ENCODE measurements at places on chromosomes 6 and 20.
A peak's percentile ranks its signal among the peaks of the same experiment; 100 is the strongest.

DNA sequence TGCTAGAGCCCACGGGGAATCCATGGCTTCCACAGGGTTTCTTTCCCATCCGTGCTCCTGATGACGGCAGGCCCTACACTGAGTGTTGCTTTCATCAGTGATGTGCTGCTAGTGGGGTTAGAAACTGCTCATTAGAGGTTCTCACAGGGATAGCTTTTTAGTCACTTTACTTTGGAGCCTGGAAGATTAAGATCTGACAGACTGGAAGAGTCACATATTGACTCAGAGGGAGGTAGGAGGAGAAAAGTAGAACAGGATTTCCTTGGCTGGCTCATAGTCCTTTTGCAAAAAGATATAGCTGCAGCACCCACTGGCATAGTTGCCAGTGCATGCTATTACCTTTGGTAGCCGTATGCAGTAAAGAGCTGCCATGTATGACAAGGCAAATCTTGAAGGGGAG is 890.3 kb downstream of the C6orf118 start:
- no peak for DNase-seq

DNA sequence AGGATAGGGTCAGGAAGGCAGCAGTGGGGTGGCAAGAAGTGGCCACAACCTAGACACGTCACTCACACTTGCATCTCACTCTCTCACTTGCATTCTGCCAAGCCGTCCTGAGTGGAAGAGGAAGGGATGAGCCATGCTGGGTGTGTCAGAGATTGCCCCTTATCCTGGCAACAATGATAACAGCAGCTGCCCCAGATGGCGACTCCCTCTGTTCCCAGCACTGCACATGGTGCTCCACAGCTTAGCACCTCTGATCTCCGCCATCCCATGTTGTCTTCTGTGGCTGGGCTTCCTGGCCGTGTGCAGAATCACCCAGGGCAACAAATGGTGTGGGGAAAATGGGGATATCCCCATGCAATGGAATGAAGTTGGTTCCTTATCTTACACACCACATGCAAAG is 11.1 kb downstream of the KCNB1 start:
- no peak for DNase-seq

DNA sequence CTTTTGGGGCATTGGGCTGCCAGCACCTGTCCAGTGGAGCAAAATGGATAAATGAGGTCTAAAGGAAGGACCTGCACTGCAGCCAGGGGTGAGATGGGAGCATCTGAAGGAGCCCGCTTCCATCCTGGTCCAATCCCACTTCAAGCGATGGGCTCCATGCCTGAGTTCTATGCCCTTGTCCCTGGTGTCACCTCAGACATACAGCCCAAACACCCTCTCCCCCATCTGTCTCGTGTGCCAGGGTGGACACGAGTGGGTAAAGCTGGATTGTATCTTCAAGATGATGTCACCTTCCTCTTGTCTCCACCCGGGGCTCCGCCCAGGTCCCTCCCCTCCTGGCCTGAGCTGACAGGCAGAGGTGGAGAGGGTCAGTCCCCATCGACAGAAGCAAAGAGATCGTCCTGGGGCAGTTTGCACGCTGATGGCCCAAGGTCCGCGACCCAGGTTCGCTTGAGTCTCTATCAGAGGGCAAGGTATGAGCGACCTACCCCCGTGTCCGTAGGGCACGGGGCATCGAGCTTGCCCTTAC is 544 bp downstream of the SMIM29 start:
- peak; percentile 40 for DNase-seq

DNA sequence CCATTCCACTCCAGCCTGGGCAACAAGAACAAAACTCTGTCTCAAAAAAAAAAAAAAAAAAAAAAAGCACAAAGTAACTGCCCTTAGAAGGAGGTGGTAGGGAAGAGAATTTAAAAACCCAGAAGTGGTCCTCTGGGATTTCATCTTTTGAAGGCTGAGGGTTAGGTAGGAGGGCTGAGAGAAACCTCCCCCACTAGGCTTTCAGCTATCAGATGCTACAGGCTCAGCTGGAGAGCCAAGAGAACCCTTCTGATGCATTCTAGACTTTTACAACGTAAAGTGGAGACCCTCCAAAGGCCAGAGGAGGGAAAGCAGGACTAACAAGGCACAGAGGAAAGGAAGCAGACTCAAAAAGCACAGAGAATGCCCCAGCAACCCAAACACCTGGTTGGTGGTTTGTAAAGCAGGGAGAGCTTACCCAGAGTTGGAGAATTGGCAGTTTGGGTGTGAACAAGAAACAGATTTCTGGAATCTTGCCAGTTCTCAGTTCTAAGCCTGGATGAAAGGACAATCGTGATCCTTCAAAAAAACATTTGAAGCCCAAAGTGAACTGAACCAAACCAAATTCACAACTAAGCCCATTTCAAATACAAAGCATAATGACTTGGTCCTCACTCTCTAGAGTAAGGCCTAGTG is 23.2 kb upstream of the SPAG4 start:
- DNase-seq: no peak

GRCh38 chr20:11101243-11101642 is 427.4 kb upstream of the JAG1 start:
- no peak for DNase-seq

DNA sequence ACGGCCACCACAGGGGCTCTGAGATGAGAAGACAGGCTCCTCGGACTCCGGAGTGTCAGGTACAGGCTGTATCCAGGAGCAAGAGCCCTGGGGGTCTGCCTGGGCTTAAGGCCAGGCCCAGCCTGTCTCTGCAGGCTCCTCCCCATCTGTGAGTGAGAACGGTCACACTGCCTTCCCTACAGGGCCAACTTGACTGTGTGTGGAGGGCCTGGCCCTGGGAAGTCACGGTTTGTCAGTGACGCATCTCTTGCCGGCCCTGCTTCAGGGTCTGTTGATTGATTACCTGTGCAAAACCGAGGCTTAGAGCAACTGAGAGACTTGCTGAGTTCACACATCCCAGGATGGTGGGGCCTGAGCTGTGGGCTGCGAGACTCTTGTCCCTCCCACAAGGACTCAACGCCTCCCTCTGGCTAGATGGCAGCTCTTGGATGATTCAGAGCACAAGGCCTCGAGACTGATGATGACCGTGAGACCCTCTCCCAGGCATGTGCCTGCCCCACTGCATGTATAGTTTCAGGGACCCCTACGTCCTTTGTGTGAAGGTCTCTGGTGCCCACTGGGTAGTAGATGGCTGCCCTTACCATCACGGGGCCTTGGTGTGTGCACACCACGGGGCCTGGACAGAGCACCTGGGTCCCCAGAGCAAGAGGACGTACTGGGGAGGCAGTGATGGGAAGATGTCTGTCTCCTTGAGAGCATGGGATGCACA is 5.9 kb downstream of the RBM38 start:
- peak; percentile 58 for DNase-seq

DNA sequence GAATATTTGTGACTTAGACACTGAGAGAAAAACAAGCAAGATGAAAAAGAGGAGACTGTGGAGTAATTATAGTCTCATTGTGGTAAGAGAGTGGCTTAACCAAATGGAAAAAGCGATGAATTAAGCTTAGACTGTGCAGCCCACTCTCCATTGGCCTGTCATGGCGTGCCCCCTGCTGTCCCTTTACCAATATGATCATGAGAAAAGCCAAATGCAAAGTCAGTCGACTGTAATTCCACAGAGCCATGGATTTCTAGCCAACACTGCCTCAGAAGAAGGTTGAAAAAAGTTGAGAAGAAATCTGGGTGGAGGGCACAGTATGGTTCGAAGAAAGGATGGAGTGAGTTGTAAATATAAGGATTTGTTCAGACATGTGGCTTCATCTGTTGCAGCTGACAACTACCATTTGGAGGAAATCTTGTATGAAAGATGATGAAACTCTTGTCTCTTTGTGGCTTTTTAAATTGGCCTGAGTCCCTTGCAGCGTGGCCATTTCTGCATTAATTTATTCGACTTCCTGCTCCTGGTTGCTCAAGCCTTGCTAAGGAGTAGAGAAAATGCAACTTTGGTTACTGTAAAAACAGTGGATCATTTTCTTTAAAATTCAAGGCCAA is 251.4 kb downstream of the DOK5 start:
- DNase-seq: no peak

GRCh38 chr20:63230800-63231268 is 4.9 kb upstream of the BIRC7 start:
- no peak for DNase-seq

GRCh38 chr20:58694241-58695083 is 1.9 kb downstream of the NPEPL1 start:
- DNase-seq: no peak

DNA sequence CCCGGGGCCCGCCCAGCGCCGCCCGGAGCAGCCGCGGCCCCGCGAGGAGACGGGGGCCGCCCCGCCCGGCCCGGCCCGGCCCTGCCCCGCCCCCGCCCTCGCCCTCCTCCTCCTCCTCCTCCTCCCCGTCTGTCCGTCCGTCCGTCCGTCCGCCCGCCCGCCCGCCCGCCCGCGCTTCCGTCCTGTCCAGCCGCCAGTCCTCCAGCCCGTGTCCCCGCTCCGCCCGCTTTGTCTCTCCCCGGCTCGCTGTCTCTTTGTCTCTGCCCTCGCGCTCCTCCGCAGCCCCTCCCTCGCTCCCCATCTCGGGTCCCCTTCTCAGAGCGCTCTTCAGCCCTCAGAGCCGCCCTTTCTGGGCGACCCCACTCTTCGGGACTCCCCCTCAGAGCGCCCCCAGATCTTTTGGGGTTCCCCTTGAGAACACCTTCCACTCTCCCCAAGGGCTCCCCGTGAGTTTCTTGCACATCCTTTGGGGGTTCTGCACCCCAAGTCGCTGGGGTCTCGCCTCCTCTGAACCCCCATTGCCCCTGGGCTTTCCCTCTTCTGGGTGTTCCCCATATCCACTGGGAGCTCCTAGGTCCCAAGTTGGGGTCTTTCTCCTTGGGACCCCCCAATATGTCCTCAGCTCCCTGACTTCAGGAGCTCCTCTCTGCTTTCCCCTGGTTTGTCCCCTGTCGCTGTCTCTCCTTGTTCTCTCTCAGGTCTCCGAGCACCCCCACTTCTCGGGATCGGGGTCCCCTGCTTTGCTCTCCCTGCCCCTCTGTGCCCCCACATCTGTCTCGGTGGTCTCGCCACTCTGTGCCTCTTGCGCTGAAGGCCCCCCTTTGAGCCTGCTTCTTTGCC is 79.5 kb upstream of the MYL9 start:
- peak; percentile 15 for DNase-seq

DNA sequence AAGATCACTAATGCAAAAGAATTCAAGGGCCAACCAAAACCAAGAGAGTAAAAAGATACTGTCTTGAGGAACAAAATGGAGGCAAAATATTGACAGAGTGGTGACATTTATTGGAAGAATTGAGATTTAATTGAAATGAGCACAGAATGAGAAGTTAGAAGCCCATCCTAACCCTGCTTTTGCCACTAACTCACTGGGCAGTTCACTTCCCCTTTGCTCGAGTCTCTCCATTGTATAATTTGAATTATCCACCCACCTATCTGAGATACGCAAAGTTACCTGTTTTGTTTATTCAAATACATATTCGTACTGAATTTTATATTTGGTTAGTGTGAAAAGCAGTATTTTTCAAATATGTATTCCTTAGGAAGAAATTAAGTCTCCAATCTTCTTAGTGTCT is 204.5 kb upstream of the PRDM1 start:
- DNase-seq: no peak

- DNase-seq: no peak
Observed at GRCh38 chr6:37668251-37668650, 29.4 kb downstream of the MDGA1 start.

- DNase-seq: peak; percentile 44
Observed at GRCh38 chr6:40256831-40257230, 322.6 kb upstream of the MOCS1 start.

- no peak for DNase-seq
Observed at GRCh38 chr20:58407201-58407873, 18.3 kb downstream of the VAPB start.
